ENCODE measurements at places on chromosomes 7 and 10. TPM values are rescaled to one million over a fixed set of nuclear protein-coding genes. Genes with fewer than 3 reads are reported as not detected.

DNA sequence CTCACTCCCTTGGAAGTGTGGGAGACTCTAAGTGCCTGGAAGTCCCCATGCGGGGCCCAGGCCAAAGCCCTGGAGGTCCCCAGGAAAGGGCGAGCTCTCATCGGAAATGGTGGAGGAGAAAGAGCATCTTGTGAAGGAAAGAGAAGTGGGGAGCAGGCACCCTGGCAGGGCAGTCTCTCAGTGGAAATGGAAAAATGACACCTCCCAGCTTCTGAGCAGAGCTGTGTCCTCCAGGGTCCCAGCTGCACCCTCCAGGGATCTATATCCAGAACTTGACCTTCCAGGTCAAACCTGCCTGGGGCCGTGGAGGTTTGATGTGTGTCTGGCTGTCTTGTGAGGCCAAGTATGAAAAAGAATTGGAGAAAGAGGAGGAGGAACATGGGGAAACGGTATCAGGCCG is 29.5 kb downstream of the PAX2 start:
- no peaks in the 10 kb centered on the region for H3K36me3 ChIP-seq
- H3K27me3 ChIP-seq, result peaks cover 69% of the 10 kb centered on the region
- H3K4me3 ChIP-seq, result no peak overlapping the region
- DNase-seq, result no peak

DNA sequence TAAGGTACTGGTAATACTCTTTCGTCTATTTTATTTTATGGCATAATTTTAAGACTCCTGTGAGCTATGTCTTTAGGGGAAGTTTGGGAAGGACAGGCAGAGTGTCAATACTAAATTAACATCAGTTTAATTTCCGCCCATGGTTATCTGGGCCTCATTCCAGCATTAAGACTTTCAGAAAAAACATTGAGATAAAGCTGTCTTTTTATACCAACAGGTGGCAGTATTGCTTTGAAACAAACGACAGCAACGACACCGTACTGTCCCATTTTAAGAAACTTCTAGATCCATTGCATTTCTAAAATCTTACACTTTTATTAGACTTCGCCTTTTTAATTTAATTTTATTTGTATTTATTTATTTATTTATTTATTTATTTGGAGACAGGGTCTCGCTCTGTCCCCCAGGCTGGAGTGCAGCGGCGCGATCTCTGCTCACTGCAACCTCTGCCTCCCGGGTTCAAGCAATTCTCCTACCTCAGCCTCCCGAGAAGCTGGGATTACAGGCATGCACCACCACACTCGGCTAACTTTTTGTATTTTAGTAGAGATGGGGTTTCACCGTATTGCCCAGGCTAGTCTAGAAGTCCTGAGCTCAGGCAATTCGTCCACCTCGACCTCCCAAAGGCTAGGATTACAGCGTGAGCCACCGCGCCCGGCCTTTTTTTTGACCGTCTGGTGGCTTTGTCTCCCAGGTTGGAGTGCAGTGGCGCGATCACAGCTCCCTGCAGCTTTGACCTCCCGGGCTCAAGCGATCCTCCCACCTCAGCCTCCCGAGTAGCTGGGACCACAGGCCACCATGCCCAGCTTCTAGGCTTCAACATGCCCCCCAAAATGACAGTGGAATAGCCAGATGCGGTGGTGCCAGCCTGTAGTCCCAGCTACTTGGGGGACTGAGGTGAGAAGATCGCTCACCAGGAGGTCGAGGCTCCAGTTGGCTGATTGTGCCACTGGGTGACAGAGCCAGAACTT is 78.7 kb upstream of the C1GALT1 start:
- H3K27ac ChIP-seq, result no peak overlapping the region
- no peaks in the 10 kb centered on the region for H3K36me3 ChIP-seq
- H3K4me3 ChIP-seq, result peak overlapping the region; percentile 17

DNA sequence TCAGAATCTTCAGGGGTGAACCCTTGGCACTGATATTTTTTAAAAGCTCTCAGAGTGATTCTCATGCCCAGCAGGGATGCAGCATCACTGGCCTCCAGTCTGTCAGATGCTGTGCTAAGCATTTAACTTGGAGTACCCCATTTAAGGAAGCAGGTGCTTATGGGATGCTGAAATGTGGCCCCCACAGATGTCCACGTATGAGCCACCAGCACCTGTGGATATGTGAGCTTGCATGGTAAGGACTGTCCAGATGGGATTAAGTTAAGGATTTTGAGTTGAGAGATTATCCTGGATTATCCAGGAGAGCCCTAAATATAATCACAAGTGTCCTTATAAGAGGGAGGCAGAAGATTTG is 17.7 kb downstream of the CHST3 start:
- peaks cover 61% of the 10 kb centered on the region for H3K4me1 ChIP-seq
- no peak overlapping the region for H3K4me3 ChIP-seq
- peak overlapping the region; percentile 78 for H3K27ac ChIP-seq
- no peaks in the 10 kb centered on the region for H3K27me3 ChIP-seq

- H3K27me3 ChIP-seq, result no peaks in the 10 kb centered on the region
- H3K4me3 ChIP-seq, result peak overlapping the region; percentile 46
- peaks cover 23% of the 10 kb centered on the region for H3K4me1 ChIP-seq
- DNase-seq, result peak; percentile 86
These were observed 602.2 kb downstream of the LRMDA start for GRCh38 chr10:76033457-76034196.

- peak overlapping the region; percentile 9 for H3K4me3 ChIP-seq
- DNase-seq, result peak; percentile 85
- no peaks in the 10 kb centered on the region for H3K27me3 ChIP-seq
These were observed 253.1 kb downstream of the PTEN start for GRCh38 chr10:88116481-88116880.

DNA sequence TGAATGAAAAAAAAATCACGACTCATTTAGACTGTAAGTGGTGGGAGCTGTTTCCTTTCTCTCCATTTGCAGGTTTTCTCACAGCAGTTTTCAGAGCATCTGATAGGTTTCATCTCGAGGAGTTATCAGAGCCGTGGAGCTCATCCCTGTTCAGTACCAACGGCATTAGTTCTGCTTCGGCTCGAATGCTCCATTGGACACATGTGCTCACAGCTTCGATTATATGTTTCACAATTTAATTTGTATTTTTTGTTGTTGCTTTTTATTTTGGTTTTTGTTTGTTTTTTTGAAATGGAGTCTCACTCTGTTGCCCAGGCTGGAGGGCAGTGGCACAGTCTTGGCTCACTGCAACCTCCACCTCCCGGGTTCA is 1.5 kb downstream of the SLC18A2 start:
- no peak for DNase-seq
- peaks cover 4% of the 10 kb centered on the region for H3K4me1 ChIP-seq
- H3K36me3 ChIP-seq, result no peaks in the 10 kb centered on the region
- H3K4me3 ChIP-seq, result no peak overlapping the region
- H3K27me3 ChIP-seq, result peaks cover 38% of the 10 kb centered on the region

GRCh38 chr7:127904670-127904985 is 126.6 kb downstream of the LRRC4 start:
- peaks cover 32% of the 10 kb centered on the region for H3K4me1 ChIP-seq
- no peaks in the 10 kb centered on the region for H3K27me3 ChIP-seq
- H3K27ac ChIP-seq, result peak overlapping the region; percentile 68
- 0 out of 2 replicates have a peak, but pooled peaks cover 3% of the 10 kb centered on the region for H3K36me3 ChIP-seq
- DNase-seq, result peak; percentile 65

- H3K4me1 ChIP-seq, result peaks cover 8% of the 10 kb centered on the region
- no peaks in the 10 kb centered on the region for H3K36me3 ChIP-seq
- peaks cover 69% of the 10 kb centered on the region for H3K27me3 ChIP-seq
- no peak overlapping the region for H3K27ac ChIP-seq
- DNase-seq, result no peak
- H3K4me3 ChIP-seq, result peak overlapping the region; percentile 53
These were observed 987 bp downstream of the INA start for GRCh38 chr10:103277713-103278536.

The C10orf105 gene
- total RNA-seq, result not detected

The ZNF503 gene
- total RNA-seq, result 17.5 TPM

The VSTM4 gene
- 9.5 TPM for total RNA-seq

The CAV2 gene
- 251 TPM for total RNA-seq

The PGAM2 gene
- total RNA-seq, result not detected

The RADIL gene
- total RNA-seq, result 0.13 TPM

The FBXL13 gene
- total RNA-seq, result 0.43 TPM

The LRRC4 gene
- 0.32 TPM for total RNA-seq

Measured in GM23248 (cell line).